ENCODE measurements at places on chromosomes 2 and 18.

GRCh38 chr2:27730980-27731691 lies 40.4 kb upstream of the MRPL33 start:
- DNase-seq, result no peak

DNA sequence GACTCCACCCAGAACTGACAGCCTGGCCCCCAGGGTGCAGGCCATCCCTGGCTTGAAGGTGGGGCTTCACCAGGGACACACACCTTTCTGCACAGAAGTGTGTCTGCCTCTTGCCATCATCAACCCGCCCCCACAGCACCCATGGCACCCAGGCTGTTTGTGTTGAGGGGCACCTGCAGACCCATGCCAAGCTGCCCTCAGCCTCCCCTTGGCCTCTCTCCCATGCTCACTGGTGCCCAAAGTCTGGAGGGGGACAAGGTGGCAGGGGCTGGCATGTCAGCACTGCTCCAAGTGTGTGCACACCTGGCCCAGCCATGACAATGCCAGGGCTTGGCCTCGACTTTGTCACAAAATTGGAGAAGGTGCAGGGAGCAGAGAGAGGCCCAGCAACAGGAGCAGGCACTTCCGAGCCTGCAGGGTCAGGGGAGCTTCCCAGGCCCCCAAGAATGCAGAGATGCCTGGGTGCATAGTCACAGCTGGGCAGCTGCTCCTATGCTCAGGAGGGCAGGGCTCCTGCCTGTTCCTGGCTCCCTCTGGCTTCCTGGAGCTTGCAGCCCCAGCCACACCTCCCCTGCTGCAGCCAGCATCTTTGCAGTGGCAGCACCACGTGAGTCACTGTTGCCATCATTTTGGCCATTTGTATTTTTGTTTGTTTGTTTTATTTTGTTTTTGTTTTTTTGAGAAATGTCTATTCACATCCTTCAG lies 280.6 kb upstream of the UBE2E3 start:
- DNase-seq, result no peak

- DNase-seq, result no peak
Measured at GRCh38 chr18:74836296-74837139, 238.8 kb downstream of the ZNF407 start.

- DNase-seq, result no peak
Measured at GRCh38 chr2:31246184-31246852, 12.4 kb downstream of the EHD3 start.

DNA sequence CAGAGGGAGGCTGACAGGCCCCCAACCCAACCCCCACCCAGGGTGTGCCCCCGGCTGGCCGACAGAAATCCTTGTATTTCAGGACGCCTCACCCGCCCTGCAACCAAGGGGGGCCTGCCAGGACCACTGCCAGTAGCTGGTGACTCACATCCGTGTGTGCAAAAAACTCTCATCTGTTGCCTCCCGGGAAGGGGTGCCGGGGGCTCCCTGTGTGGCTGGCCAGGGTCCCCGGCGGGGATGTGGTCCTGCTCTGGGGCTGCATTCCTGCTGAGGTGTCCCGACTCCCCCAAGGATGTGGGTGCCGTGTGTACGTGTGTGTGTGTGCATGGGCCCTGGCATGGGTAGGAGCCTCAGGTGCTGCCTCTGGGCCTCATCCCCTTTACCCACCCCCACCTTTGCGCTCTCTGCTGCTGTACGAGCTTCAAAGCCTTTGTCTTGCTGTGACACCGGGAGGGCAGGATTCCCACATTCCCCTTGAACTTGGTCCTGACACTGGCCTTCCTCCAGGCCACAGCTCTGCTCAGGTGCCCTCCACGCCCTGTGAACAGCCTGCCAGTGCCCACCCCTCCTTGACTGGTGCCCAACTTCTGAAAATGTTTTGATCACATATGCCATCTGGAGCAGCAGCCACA lies 226.3 kb upstream of the HDAC4 start:
- no peak for DNase-seq

DNA sequence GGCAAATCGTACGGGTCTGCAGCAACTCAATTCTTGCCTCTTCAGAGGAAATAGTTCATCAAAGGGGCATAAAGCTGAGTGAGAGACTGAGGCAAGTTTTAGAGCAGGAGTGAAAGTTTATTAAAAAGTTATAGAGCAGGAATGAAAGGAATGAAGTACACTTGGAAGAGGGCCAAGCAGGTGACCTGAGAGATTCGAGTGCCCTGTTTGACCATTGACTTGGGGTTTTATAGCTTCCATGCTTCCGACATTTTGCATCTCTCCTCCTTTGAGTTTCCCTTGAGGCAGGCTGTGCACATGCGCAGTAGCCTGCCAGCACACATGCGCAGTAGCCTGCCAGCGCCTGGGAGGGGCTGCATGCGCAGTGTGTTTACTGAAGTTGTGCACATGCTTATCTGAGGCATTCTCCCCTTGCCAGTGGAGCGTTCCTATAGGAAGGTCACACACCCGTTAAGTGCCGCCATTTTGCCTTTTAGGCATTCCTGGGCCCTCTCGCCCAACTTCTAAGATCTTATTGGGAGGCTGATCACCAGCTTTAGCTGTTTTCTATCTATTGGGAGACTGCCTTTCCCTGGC lies 265.5 kb upstream of the MGAT5 start:
- DNase-seq, result no peak

DNA sequence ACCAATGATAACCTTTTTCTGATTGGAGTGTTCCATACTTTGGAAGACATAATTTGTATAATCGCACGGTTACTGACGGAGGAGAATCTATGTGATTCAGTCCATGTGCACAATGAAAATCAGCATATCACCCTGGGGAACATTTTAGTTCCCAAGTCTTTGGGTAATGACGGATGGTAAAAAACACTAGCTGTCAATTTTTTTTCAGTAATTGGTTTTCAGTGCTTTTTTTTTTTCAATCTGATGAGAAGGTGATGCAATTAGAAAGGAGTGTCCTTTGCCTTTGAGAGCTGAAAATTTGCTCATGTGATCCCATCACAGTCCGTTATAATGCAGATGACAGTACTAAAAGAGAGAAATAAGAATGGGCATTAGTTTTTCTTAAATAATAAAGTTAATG lies 51.9 kb upstream of the THOC1 start:
- DNase-seq, result no peak

GRCh38 chr2:206820807-206821206 lies 55.4 kb downstream of the FASTKD2 start:
- DNase-seq, result no peak

DNA sequence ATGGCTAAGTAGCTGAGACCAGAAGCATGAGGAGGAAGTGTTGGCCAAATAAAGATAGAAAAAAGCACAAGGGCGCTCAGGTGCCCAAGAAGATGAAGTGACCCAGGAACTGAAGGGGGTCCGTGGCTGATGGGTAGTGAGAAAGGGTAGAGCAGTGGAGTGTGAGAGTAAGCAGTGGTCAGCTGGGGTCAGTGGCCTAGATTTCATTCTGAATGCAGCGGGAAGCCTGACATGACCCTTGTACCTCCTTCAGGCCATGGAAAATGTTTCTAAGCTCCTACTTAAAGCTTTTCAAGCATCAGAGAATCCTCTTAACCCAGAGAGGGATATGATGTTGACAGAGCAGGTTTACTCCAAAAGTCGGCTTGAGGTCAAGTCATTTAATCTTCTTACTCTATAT lies 89.0 kb upstream of the UNC80 start:
- no peak for DNase-seq

DNA sequence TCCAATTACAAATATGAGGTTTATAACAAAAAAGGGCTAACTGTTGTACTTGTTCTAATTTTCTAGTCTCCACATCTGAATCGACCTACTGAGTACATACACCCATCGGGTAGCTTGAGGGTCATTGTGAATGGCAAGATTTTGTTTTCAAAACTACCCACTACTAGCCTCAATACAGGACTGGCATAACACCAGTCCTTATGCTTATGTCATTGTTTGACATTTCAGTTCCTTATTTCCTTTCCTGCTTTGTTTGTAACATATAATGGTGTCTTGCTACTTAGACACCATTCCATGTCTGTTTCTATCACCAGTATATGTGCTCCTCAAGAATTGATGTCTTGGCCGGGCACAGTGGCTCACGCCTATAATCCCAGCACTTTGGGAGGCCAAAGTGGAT lies 86.0 kb downstream of the EPHA4 start:
- DNase-seq, result no peak

GRCh38 chr2:30786923-30787685 lies 20.1 kb downstream of the CAPN13 start:
- DNase-seq, result no peak

DNA sequence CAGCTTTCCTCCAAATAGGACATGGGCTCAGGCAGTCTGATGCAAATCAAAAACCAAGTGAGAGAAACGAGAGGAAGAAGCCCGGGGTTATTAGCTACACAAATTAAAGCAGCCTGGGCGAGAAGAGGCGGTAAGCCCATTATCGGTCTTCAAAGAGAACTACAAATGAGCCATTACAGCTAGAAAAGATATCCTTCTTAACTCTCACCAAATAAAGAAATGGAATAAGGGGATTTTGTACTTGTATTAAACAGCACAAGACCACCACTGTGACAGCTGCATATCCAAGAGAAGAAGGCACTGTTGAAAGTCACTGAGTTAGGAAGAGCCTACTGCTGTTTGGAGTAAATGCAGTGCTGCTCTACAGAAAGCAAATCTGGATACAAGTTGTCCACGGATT lies 32.6 kb downstream of the STAT1 start:
- DNase-seq, result no peak

GRCh38 chr18:41731884-41732283 lies 223.2 kb upstream of the PIK3C3 start:
- no peak for DNase-seq

- DNase-seq, result no peak
Measured at GRCh38 chr18:12879840-12880540, 4.0 kb downstream of the PTPN2 start.

DNA sequence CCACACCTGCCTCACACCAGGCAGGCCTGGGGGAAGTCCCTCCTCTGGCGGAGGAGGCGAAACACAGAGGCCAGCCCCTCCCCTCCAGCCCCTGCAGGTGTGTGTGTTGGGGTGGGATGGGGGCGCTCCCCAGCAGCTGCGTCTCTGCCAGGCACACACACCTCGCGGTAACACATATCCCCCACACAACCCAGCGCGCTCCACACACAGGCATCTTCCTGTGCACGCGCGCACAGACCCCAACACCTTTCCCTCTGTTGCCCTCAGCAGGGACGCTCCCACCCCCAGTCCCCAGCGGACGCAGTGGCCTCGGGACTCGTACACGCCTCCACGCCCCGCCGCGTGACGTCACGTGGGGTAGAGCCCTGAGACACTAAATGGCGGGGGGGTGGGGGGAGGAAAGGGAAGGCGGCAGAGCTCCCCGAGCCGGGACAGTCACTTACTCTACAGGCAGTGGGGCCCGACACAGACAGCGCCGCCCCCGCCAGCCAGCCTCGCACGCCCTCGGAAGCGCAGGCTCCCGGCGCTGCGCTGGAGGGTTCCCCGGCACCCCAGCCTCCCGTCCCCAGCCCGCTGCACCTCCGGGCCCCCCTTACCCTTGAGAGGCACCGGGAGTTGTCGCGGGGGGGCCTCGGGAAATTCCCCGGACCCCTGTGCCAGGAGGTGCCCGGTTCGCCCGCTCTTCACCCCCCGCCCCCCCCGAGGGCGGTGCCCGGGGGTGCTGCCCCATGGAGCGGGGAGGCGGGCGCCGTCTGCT lies at the start of gene WNT10A:
Gene WNT10A (plus strand): TSS at position 751 of the 757 bp plus-strand sequence. CDS start 144 bp downstream, outside the sequence.
- DNase-seq, result peak; percentile 54

- DNase-seq, result no peak
Measured at GRCh38 chr2:181985632-181986205, at the start of gene PPP1R1C. PPP1R1C (plus strand) TSS chr2:181985853; CDS start chr2:181986111, 258 bp downstream.

GRCh38 chr2:11681722-11682589 lies 12.0 kb upstream of the NTSR2 start:
- DNase-seq, result peak; percentile 41

GRCh38 chr18:48680339-48681250 lies 141.8 kb downstream of the CTIF start:
- DNase-seq, result no peak

- no peak for DNase-seq
Measured at GRCh38 chr18:8455661-8456614, 153.3 kb upstream of the RAB12 start.

GRCh38 chr2:196944570-196944969 lies 18.1 kb upstream of the PGAP1 start:
- DNase-seq, result no peak

DNA sequence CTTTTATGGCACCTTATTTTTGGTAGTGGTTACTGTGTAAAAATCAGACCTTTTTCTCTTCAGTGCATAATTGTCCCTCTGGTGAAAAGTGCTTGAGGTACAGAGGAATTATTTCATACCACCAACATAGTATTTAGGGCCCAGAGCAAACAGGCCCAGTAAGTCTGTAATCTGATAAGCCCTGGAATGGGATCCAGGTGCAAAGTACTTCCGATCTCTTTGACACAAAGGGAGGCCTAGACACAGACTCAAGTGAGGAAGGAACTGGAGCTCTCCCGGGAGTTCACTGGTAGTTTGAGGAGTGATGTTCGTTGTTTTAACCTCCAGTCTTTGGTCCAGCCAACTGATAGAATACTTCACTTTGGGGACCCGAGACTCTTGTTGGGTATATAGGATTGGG lies 57.4 kb downstream of the RAB31 start:
- DNase-seq, result no peak

DNA sequence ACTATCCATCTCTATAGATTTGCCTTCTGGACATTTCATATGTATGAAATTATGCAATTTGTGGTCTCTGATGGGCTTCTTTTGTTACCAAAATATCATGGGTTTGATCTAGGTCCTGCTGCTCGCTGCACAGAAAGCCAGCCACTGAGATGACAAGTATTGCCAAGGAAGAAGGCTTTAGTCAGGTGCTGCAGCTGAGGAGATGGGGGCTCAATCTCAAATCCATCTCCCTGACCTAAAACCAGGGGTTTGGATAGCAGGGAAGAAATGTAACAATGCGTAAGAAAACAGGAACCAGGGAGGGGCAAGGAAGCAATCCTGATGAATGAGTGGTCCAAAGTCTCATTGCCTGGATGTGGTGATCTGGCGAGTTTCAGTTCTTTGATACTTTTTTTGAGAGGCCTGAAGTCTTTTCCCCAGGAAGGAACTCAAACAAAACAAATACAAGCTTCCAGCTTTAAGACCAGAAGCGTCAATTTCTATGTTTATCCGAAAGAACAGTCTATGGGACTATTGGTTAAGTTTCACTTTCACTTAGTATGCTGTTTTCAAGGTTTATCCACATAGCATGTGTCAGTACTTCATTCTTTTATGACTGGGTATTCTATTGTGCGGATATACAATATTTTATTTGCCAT lies 3.4 kb upstream of the CKAP2L start:
- no peak for DNase-seq

DNA sequence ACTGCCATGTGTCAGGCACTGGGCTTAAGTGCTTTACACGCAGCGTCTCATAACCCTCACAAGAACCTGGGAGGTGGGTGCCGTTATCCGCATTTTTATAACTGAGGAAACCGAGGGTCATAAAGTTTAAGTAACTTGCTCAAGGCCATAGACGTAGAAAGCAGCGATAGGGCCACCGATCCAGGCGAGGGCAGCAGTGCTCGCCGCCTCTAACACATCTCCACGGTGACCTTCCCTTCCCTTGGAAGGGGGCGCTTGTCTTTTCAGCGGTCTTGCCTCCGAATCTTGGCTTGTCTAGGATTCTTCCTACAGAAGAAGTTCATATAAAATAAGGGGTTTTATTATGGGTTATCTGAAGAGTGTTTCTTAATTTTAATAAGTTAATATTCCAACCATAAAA lies 186.6 kb downstream of the GBX2 start:
- DNase-seq, result no peak

All from stimulated activated CD8-positive, alpha-beta memory T cell treated with anti-CD3 and anti-CD28 coated beads, Interleukin-2, amount 100 ng/mL, for 48 hours (primary cell).